ENCODE measurements at places on chromosomes 7 and 10.

DNA sequence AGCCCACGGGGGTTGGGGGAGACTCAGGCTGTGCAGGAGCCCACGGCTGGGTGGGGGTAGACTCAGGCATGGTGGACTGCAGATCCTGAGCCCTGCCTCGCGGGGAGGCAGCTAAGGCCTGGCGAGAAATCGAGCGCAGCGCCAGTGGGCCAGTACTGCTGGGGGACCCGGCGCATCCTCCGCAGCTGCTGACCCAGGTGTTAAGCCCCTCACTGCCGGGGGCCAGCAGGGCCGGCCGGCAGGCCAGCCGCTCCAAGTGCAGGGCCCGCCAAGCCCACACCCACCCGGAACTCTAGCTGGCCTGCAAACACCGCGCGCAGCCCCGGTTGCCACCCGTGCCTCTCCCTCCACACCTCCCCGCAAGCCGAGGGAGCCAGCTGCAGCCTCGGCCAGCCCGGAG lies 33.4 kb downstream of the SP4 start:
- no peak for DNase-seq

- no peak for DNase-seq
Observed at GRCh38 chr10:86310702-86311101, 55.9 kb downstream of the GRID1 start.

DNA sequence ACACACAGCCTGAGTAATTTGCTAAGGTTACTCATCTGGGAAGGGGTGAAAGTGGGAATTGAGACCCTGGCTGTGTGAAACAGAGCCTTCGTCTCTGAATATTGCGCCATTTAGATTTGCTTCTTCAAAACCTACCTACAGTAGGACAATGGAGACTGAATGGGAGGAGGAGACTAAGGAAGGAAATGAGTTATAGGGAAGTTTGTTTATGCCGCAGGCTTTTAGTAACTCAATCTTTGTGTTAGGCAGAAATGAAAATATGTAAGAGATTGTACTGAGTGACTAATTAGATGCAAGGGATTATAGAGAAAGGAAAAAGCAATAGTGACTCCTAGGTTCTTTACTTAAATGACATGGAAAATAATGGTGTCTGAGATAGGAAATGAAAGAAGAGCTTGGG lies 80.2 kb downstream of the KCND2 start:
- no peak for DNase-seq

GRCh38 chr7:151801291-151801690 lies 75.6 kb downstream of the PRKAG2 start:
- DNase-seq, result no peak

DNA sequence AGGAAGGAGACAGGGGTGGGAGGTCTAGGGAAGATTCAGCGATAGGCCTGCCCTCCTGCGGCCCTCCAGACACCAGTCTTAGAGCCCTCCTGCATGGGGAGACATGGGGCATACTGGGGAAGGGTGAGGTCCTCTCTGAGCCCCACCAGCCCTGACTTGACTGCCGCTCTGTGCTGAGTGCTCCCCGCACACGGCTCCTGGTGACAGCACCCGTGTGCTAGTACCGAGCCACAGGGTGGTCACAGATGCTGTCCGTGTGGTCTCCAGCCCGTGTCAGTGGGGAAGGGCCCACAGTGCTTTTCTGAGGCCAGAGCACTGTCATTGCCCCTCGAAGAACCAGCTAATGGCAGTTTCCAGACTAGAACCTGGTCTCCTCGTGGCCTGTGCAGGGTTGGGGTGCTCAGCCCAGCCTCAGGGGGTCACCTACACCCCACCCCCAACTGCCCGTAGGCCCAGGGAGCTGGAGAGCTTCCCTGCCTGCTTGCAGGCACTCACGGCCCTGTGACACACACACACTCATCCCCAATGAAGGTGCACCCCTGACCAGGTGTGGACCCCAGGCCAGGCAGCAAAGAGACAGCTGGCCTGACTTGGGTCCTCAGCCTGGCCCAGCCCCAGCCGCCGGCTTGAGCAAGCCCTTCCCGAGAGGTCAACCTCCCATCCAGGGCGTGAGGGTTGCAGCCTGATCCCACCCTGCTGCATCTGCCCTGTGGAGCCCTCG lies 86.0 kb upstream of the RET start:
- DNase-seq, result no peak

- no peak for DNase-seq
Observed at GRCh38 chr7:115516341-115516740, 514.2 kb downstream of the TFEC start.

GRCh38 chr7:47937711-47938573 lies 10.3 kb downstream of the PKD1L1 start:
- DNase-seq, result no peak

GRCh38 chr10:75553550-75553949 lies 122.1 kb downstream of the LRMDA start:
- DNase-seq, result peak; percentile 85

GRCh38 chr7:117230276-117231046 lies 92.4 kb downstream of the WNT2 start:
- DNase-seq, result peak; percentile 8

DNA sequence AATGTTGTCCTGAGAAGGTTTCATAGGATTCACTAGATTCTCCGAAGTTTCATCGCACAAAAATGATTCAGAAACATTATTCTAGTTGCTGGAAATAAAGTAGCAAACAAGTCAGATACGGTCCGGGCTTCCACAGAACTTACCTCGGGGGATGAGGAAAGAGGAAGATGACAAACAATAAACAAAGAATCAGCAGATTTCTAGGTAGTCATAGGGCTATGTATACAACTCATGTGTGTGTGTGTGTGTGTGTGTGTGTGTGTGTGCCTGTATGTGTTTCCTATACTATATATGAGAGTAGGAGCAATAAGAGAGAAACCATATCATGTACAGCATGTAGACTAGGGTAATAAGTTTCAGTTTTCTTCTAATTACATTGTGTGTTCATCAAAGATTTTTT lies 16.5 kb downstream of the TMEM236 start:
- DNase-seq, result no peak

DNA sequence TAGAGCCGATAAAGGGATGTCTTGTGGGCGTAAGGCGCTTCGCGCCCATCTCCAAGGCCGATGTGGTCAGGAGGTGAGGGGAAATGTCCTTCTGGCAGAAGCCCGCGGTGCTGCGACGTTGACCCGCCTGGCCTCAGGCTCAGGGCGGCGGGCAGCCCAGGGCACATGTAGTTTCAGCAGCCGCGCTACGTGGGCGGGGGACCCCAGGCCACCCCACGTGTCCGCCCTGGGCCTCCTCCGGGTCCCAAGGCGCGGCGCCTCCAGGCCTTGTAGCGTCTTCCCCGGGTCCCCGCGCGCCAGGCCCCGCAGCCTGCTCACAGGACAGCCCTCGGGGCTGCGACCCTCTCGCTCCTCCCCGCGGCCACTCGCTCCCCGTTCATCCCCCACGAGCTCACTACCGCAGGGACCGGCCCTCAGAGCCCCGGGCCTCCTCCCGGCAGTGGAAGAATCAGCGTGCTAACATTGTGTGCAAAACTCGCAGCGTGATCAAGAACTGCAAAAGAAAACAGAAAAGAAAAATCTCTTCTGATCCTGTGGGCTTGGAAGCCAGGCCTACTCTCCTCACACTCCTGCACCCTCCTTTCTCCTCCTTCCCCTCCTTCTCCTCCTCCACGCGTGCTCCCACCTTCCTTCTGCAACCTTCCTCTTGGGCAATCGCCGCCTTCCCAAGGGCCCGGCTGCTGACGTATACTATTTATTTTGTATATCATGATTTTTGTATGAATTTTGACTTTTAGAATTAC lies 4.4 kb upstream of the TBX20 start:
- no peak for DNase-seq

- no peak for DNase-seq
Observed at GRCh38 chr7:36944838-36945237, 220.5 kb upstream of the AOAH start.

GRCh38 chr7:112416127-112416526 lies 34.1 kb upstream of the IFRD1 start:
- peak; percentile 55 for DNase-seq

- DNase-seq, result peak; percentile 69
Observed at GRCh38 chr10:5413012-5413938, 918 bp downstream of the NET1 start.

DNA sequence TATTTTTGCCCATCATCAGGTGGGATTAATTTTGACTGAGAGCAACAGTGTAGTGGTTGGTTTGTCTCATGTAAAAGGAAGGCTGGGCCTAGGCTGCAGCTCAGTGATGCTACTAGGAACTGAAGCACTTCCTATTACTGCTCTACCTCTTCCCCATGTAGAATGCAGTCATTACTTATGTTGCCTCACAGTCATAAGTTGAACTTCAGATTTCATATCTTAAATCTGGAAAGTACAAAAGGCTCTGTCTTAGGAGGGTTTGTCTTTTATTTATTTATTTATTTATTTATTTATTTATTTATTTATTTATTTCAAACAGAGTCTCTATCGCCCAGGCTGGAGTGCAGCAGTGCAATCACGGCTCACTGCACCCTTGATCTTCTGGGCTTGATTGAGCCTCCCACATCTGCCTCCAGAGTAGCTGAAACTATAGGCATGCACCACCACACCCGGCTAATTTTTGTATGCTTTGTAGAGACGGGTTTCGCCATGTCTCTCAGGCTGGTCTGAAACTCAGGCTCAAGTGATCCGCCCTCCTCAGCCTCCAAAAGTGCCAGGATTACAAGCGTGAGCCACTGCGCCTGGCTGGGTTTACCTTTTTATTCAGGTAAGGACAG lies 721.7 kb upstream of the GALNT17 start:
- DNase-seq, result no peak

GRCh38 chr10:89458784-89459183 lies 44.4 kb downstream of the IFIT5 start:
- DNase-seq, result no peak

GRCh38 chr7:7920481-7920880 lies 48.1 kb upstream of the GLCCI1 start:
- no peak for DNase-seq

DNA sequence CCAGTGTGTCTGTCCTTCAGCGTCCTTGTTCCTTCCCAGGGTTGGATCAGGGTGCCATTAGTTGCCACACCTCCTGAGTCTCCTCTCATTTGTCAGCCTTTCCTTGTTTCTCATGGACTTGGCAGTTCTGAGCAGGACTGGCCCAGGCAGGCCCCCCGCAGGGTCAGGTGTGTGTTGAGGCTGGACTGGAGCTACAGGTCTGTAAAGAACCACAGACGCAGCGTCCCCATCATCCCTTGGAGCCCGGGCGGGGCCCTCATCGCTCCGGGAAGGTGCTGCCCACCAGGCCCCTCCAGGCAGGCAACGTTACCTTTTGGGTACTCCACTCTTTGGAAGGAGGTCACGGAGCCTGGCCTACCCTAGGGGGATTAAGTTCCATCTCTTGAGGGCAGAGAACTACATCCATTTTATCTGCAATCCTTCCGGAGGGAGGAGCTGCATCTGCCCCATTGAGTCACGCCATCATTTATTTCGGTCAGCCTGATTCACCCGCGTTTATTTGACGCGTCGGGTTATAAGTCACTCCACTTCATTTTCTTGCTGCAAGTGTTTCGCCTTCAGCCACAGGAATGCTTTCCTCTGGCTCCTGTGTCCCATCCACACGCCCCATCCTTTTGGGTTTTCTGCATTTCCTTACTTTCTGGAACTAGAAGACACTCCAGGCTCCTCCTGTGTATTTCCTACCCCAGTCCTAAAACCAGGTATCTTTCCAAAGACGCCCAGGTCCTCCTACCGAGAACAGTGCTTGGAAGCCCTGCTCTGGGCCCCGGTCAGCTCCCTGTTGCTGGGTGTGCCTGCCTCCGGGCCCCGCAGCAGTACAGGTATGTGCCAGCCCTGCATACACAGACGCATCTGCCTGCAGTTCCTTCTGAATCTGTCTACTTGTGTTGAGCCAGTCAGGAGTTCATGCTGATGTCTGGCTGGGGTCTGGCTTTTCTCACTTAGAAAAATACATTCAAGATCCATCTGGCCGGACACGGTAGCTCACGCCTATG lies 141.9 kb downstream of the MAD1L1 start:
- no peak for DNase-seq

DNA sequence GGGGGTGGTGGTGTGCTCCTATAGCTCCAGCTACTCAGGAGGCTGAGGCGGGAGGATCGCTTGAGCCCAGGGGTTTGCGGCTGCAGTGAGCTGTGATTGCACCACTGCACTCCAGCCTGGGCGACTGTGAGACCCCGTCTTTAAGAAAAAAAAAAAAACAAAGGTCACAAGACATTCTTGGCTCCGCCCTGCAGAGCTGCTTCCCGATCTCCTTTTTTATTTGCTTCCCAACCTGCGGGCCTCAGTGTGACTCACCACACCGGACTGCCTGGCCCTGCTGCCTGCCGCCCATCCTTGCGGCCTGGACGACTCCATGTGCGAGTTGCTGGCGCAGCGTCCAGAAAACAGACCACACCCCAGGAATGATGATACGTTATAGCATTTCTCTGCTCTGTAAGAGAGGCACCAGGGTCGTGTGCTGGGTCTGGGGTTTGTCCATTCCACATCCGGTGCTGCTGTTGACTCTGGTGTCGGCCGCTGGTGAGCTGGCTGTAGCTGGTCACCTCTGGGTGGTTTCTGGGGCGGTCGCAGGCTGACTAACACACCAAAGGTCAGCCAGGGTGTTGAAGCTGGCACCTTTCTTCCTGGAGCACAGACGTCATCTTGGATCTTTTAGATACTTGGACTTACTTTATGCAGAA lies 123.6 kb downstream of the TCF7L2 start:
- no peak for DNase-seq

- no peak for DNase-seq
Observed at GRCh38 chr7:132256721-132257212, 319.5 kb downstream of the PLXNA4 start.

DNA sequence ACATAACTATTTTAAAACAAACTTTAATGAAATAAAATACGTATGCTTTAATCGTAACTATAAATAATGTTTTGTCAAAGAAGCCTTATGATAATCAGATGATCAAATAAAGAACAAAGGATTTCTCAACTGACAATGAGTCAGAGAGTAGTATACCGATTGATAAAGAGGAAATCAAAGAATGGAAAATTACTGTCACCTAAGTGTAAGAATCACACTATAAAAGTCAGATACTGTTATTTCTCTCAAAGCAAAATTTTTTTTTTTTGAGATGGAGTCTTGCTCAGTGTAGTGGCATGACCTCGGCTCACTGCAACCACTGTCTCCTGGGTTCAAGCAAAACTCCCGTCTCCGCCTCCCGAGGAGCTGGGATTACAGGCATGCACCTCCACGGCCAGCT lies 18.8 kb downstream of the DNAJC2 start:
- DNase-seq, result no peak

DNA sequence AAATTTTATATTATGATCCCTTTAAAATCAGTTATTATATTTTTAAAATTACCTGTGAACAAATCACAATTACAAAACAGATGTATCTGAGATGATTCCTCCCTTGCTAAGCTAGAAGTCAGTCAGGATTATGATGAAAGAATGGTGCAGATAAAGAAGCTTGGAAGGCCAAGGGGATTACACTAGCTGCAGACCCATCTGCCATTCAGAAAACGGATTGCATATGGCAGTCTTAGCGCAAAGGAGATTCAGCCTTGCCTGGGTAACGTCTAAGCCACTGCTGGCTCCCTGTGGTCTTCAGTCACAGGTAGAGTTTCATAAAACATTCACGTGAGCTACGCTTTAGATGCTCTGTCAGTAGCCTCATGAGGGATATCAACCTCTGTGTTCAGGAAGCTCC lies 222.2 kb downstream of the POU6F2 start:
- DNase-seq, result no peak
